ENCODE measurements at places on chromosomes 6 and 20. TPM values are rescaled to one million over a fixed set of nuclear protein-coding genes. Genes with fewer than 3 reads are reported as not detected.
A peak's percentile ranks its signal among the peaks of the same experiment; 100 is the strongest.

DNA sequence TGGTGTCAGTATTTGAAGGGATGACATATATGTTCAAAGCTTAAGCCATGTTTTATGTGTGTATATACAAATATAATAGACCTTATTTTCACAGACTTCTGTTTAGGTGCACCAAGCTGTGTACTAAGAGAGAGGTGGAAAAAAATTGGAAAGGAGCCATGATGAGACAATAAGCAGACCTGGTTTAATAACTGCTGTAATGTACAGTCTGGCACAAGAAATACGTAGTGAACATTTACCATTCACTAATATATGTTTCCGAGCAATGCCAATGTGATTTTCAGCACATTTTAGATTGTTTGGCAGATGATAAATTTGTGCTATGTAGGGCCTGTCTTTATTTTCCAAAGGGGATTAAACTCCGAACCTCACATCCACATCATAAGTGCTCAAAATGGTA lies 116.3 kb downstream of the KHDC1L start:
- no peak for DNase-seq

DNA sequence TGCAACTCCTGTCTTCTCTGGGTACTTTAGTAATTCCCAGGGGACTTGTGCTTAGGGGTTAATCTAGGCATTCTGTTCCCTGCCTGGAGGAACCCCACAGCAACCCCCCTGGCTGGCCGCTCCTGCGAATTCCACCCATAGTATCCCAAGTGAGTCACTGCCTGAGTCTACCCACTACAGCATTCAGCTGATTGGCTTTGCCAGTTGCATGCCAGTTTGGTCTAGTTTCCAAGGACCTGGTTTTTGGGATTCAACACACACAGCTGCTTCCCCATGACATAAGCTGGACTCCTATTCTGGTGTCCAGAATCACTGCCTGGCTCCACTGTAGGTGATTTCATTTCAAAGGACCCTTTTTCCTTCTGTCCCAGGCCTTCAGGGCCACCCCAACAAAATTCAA lies 40.3 kb downstream of the PLCG1 start:
- DNase-seq: peak; percentile 98

DNA sequence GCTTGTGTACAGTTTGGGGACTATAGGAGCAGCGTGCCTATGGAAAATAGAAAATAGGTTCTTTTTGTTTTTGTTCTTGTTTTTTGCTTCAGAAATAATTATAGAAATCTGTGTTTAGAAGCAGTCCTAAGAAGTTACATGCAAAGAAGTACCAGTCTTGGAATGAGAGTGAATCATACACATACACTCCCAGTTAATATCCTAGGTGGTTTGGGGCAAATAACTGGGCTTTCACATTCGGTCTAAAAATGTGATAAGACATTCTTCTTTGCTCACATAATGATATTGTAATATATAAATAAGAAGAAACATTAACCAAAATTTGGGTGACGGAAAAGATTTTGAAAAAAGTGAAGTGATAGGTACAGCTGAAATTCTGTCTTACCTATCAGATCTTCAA lies 61.0 kb downstream of the ENPP1 start:
- no peak for DNase-seq

Gene FILIP1
- under 0.01 TPM for total RNA-seq

Gene DNPH1
- total RNA-seq: 33.3 TPM

GRCh38 chr20:32158351-32158750 lies 48.8 kb downstream of the TM9SF4 start:
- no peak for DNase-seq

Gene UBD
- total RNA-seq: not detected

Measured in osteoblast (primary cell).